Activated naive CD4-positive, alpha-beta T cell treated with Interleukin-2 at 50 U/mL for 16 hours (primary cell): ENCODE measurements at places on chromosomes 1 and 21.

DNA sequence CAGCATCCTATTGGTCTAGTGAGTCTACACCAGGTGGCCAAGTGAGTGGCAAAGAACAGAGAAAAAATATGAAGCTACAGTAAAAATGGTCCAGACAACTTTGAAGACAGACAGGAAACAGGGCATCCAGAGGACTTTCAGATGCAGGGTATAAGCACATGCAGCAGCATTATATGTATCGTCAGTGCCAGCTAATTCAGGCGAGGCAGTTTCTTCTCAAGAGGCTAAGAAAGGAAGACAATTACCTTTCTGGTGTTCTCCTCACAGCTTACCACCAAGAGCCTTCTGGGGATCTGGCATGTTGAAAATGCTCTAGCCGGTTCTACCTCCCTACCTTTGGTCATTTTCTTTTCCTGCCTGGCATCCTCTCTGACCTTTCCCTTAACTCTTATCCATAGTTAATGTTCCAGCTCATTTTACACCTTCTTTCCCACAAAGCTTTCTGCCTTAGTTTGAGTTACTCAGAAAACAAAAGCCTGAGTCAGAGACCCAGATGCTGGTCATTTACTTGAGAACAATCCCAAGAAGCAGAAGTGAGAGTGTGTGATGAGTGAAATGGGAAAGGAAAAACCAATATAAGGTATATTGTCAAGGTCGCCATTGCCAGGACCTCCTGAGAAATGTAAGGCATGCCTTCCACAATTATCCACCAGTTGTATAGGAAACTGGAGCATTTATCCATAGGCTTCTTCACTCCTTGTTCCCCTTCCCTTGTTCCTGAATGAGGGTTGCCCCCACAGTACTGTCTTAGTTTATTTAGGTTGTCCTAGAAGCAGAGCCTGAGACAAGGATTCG, 444.1 kb downstream of the PLPP3 start:
- DNase-seq, result no peak

DNA sequence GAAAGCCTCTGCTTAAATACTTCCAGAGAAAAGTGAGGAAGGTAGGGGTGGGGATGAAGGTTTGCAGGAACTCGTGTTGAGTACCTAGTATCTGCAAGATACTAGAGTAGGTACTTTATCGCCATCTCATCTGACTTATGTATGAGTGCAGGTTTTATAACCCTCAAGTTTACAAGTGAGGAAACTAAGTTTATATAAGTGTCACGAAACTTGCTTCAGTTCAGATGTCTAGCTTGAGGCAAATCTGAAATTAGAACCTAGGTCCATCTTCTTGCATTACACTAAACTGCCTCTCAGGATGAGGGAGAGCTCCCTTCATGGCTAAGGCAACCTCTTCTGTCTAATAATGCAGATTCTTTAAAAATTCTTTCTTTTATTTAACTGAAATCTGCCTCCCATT, 43.5 kb downstream of the NFIA start:
- no peak for DNase-seq

GRCh38 chr1:221497046-221497445, 244.8 kb downstream of the DUSP10 start:
- no peak for DNase-seq

- DNase-seq, result peak; percentile 62
Observed at GRCh38 chr1:30757352-30758120, at the start of gene LAPTM5. Gene LAPTM5, minus strand, starts transcription at chr1:30757774. Its CDS starts 29 bp downstream, at chr1:30757745.

GRCh38 chr1:155645648-155646047, 35.6 kb downstream of the MSTO1 start:
- no peak for DNase-seq
